SJCRH30 (cell line): ENCODE measurements at places on chromosomes 2 and 18. TPM values are rescaled to one million over a fixed set of nuclear protein-coding genes. Genes with fewer than 3 reads are reported as not detected.

DNA sequence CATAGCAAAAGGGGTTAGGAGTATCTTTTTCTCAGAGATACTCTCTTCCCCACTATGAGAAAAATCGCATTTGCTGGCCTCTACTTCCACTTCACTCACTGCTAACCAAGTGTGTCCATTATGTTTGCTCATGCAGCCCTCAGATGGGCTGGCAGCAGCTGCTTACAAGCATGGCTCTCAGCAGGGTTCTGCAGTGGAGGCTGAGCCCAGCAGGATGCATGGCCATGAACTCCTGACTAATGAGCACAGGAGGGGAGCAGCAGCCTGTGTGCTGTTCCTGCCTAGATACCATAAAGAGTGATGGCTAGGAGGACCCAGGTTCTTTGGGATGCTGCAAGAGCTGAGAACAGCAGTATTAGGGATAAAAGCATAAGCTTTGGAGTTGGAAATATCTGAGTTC is 316.9 kb upstream of the THSD7B start:
- peak; percentile 23 for DNase-seq

GRCh38 chr2:196096982-196097745 is 28.5 kb upstream of the DNAH7 start:
- no peak for DNase-seq

Gene PCARE
- 0.02 TPM in 1 of 2 replicates, not detected in the other for total RNA-seq

DNA sequence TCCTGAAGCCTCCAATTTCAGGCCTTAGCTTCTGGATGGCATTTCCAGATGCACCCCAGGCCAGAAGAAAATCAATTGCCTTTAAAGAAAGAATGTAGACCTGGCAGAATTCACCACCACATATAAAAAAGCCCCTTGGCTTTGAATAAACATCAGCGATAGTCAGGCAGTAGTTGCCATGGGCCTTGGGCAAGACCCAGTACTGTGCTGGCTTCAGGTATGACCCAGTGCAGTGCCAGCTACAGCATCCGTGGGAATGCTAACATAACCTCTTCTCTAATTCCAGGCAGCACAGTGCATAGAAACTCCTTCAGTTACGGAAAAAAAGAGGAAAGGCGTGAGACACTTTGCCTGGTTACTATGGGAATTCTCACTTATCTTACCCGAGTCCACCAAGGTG is 539.6 kb upstream of the LRRTM4 start:
- no peak for DNase-seq

DNA sequence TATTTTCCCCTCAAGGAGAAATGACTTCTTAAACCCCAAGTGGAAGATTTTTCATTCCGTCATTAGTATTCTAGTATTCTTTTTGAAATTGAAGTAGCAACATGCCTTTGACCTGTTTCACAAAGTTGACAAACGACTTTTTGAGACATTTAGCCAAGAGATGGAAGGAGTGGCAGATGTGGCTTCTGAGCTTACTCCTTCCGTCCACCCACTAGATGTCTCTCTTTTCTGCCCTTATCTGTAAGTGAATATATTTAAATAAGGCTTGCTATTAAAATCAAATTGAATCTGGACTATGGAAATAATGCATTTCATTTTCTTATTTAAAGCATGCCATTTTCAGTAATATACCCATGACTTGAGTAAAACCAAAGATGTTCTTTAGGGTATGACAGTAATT is 74.1 kb downstream of the ACTR3 start:
- DNase-seq: no peak

DNA sequence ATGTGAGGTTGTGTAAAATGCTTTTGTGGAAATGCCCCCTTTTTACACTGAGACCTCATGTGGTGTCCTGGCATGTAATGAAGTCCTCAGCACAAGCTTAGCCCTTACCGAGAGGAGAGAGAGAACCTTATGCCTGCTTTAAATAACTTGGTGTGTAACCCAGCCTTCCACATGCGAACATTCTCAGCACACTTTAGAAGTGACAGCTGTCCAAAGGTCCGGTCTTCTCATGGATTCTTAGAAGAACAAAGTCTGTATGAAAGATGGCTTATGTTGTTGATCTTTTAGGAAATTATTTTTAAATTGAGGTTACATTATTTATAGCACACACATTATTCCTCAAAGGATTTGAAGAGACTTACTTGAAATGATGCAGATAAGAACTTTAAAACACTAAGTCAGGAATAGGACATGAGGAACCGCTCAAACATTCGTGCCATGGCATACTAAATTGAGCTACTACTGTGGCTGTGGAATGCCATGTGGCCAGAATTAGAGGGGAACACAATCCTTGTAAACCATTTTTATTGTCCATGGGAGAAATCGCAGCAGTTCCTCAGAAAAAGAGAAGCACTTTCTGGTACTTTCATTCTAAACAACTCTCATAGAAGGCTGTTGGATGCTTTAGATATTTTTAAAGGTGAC is 79.6 kb downstream of the WDSUB1 start:
- DNase-seq: no peak

- no peak for DNase-seq
Observed at GRCh38 chr2:220090050-220090449, 462.6 kb downstream of the SLC4A3 start.

- DNase-seq: no peak
Observed at GRCh38 chr2:113206251-113206650, 32.5 kb downstream of the PSD4 start.

Gene BIN1
- 87.6 and 90.4 TPM in 2 replicates for total RNA-seq

- no peak for DNase-seq
Observed at GRCh38 chr2:215431290-215431689, 4.6 kb downstream of the FN1 start.

DNA sequence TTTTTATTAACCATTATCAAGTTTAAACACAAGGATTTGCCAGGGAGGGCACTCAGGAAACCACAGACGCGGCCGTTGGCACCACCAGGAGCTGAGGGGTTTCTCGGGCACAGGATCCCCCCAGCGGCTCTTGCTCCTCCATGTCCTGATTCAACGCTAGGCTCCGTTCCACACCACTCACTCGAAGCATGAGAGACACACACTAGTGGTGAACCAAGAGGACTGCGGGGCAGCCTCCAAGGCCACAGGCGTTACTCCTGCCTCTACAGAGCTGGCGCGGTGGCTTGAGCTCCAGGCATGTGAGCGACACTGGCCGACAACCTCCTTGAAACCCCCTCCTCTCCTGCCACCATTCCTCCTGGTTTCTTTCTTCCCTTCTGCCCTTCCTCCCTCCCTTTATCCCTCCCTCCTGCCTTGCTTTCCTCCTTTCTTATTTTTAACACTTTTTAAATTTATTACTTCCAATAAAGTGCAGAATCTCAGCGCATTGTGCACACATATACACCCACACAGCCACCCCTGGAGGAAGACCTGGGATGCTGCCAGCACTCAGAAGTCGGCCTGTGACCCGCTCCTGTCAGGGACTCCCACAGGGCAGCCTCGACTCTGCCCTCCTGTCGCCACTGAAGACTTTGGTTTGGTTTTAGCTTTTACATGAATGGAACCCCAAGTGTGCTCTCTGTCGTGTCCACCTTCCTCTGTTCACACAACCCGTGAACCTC is 21.7 kb downstream of the COX7A2L start:
- DNase-seq: no peak

Gene KCNS3
- total RNA-seq: 90.2 and 98.4 TPM in 2 replicates

- no peak for DNase-seq
Observed at GRCh38 chr2:37471104-37471503, 126.7 kb downstream of the QPCT start.

- DNase-seq: no peak
Observed at GRCh38 chr2:109532728-109533076, 81.1 kb downstream of the SEPTIN10 start.

GRCh38 chr18:45690975-45691815 is 32.8 kb upstream of the SLC14A1 start:
- peak; percentile 38 for DNase-seq

Gene ALK
- 56.4 and 59.6 TPM in 2 replicates for total RNA-seq

Gene UGT1A4
- total RNA-seq: not detected in 2 replicates

GRCh38 chr18:58288921-58289797 is 245.1 kb downstream of the NEDD4L start:
- DNase-seq: peak; percentile 38

Gene ACKR3
- 85.2 and 87.5 TPM in 2 replicates for total RNA-seq

GRCh38 chr2:200264631-200265030 is 41.9 kb upstream of the SPATS2L start:
- no peak for DNase-seq
